ENCODE measurements at places on chromosomes 3 and 15.

- no peak for DNase-seq
Measured at GRCh38 chr3:172908771-172909270, 158.3 kb downstream of the ECT2 start.

DNA sequence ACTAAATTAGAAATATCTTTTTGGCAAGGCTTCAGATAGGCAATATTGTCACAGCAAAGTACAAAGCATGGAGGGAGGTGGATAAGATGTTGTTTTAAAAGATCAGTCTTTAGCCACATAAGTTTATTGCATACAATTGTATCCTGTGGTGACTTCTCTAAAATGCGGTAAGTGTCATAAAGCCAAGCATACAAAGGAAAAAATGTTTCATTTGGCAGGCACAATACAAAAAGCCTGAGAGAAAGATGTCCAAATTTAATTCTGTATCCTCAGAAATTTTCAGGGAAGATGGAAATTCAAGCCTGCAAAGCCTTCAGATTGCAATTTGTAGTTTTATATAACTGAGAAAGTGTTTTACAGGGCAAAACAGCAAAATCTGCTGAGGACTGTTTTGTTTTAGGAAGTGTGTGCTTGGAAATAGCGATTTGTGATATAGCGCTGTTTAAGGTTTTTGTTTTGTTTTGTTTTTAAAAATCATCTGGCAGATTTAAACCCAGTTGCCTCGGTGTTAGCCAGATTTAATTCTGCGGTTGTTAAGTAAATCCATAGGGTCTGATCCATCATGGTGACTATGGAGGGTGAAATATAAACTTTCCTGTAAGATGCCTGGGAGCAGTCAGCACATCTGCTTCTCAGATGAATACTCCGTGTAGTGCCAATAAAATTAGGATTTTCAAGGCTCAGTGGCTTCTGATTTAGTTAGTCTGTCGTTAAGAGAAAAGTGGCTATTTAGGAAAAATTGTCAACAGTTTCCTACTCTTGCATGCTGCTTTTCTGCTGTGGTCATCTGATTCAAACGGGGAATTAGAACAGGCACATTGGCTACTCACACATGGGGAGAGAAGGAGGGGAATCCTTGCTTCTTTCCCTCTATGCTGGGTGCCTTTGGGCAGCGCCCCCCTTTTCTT is 8.0 kb downstream of the KAT2B start:
- peak; percentile 39 for DNase-seq

GRCh38 chr3:72274493-72275330 is 489.8 kb upstream of the PROK2 start:
- DNase-seq, result peak; percentile 98

DNA sequence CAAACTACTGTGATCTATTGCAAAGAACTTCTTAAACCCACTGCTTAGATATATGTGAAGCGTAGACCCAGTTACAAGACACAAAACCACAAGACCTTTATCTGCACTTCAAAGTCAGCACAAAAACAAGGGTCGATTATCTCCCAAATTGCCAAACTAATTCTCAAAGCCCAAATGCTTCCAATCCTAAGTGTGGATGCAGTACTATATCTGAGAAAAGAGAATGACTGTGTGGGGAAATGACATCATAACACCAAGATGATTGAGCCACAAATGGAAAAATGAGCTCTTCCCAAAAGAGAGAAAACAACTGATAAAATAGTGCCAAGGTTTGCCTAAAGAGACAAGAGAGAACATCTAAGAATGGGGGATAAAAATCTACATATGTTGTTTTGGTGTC is 86.2 kb downstream of the MEIS2 start:
- peak; percentile 31 for DNase-seq

DNA sequence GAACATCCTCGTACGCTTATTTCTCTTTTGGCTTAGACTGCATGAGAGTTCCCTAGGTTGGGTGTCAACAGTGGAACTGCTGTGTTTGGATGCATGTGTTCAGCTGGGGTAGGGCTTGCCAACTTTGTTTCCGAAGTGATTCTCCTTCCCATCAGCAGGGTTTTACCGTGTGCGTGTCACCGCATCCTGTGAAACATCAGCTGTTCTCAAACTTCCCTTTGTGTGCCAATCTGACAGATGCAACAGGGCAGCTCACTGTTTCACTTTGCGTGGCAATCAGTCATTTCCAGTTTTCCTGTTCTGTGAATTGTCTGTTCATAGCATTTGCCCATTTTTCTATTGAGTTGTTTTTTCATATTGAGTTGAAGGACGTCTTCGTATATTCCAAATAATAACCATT is 218.8 kb downstream of the VPS13C start:
- no peak for DNase-seq

- no peak for DNase-seq
Measured at GRCh38 chr15:88104357-88104756, 152.2 kb downstream of the NTRK3 start.
